NCI-H460 (cell line): ENCODE measurements at places on chromosomes 5 and 9. TPM values are rescaled to one million over a fixed set of nuclear protein-coding genes. Genes with fewer than 3 reads are reported as not detected.

Gene QRFP
- not detected in 2 replicates for total RNA-seq

Gene PCDHGA8
- 0.97 and 1.4 TPM in 2 replicates for total RNA-seq

Gene SPATA31D4
- total RNA-seq, result not detected in 2 replicates

Gene SCGB3A2
- total RNA-seq, result not detected in 2 replicates

Gene OCLN
- total RNA-seq, result 7.7 and 8.7 TPM in 2 replicates

Gene TRIM36
- 2.5 and 2.7 TPM in 2 replicates for total RNA-seq

Gene ADAMTSL1
- total RNA-seq, result 0.14 and 0.40 TPM in 2 replicates

Gene NUDT2
- total RNA-seq, result 15.6 and 16.2 TPM in 2 replicates

Gene LCN12
- total RNA-seq, result 1.2 and 1.5 TPM in 2 replicates

Gene IL33
- total RNA-seq, result not detected in 2 replicates
